ENCODE measurements at places on chromosomes 4 and X.

DNA sequence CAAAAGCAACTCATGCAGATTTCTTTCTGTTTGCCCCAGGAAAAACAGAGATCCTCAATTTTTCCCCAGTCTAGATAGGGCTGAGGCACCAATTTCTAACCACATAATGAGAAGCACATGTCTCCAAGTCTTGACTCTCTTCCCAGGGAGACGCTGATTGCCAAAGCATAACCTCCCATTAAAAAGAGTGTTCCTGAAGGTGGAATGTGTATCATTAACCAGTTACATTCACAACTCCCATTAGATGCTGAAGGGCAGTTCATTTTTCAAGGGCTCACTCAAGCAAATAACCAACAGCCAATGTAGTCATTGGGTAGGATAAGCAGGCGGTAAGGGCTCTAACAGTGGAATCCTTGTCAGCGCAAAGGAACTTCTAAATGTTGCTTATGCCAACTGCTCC, 27.5 kb downstream of the TMEM47 start:
- peak; percentile 64 for DNase-seq

GRCh38 chr4:88866862-88867550, 169.4 kb upstream of the NAP1L5 start:
- peak; percentile 28 for DNase-seq

DNA sequence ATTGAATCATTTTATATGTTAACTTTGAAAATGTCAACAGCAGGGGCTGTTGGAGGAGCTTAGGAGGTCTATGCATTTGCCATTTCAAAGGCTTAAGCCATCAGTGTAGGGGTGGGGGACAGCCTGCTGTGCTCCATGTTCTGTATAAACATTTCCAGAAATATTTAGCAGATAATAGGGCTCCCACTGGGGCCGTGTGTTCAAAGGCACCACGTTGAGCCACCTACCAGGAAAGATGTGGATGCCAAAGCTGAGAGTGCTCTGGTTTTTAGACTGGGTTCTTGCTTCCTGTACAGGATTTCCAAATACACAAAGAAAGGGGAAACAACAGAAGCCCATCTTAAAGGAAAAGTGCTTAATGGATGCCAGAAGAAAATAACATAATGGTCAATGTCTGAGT, 219.5 kb downstream of the CENPC start:
- DNase-seq: no peak

DNA sequence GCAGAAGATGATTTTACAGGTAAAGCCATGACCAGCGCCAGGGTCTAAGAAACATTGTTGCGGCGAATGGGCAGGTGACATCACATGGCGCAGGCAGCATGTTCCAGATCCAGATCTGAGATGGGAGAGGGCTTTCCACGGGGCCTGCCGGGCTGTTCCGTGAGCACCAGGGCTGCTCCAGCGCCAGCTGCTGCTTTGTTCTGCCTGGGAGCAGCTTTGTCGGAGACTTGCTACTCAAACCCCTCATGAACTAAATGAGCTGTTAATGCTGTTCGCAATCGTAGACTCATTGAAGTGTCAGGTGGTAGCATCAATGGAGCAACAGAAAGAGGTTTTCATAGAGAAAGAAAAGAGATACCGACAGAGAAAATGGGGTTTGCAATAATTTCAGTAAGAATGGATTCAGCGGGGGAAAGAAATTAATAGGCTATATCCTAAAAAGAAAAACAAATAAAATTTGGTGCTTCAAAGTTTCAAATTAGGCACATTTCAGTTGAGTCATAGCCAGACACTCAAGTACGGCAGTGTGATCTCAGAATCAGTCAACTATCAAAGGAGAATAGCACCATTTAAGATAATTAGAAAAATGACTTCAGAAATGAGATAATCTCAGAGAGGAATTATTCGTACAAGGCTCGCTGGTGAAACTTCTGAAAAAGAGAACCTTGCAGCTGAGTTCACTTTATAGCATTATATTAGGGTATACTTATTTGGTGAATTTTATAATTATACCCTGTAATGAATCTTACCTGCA, 23.9 kb downstream of the SORBS2 start:
- DNase-seq: no peak

GRCh38 chr4:41420541-41420940, 117.4 kb upstream of the LIMCH1 start:
- DNase-seq: no peak

DNA sequence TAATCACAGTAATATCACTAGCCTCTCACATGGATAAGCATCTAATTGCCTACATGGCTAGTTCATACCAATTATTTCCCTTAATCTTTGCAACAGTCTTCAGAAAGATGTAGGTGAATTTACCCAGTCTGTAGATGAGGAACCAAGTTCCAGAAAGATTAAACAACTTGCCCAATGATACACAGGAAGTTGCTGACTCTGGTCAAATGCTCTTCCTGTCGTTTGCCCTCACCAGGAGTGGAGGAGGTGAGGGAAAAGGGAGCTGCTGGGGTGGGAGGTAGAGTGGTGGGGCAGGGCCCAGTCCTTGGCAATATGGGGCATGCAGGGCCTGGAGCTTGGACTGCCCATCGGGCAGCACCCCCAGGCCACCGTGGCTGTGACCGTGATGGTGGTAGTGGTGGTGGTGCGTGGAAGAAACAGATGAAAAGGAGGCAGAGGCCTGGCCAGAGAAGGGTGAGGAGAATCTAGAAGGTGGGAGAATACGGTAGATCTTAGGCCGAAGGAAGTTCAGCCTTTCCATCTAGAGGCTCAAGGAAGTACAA, 2.3 kb upstream of the KDM5C start:
- DNase-seq: no peak

GRCh38 chr4:105546086-105546485, 6.3 kb upstream of the ARHGEF38 start:
- DNase-seq: no peak

DNA sequence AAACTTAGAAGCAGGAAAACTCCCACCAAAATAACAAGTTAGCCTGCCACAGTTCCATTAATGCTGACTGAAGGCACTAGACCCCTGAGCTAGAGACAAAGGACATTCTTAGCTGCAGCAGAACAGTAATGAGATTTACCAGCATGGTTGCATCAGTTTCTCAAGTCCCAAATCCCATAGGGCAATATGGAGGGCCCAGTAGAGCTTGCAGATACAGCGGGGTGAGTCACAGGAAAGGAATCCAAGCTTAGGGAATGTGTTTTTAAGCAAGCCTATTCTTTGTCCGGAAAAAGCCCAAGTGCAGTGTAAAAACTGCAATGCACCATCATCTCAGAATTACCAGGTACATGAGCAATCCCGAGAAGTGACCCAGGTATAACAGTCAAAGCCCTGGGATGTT, 51.3 kb upstream of the EXOC1L start:
- DNase-seq: peak; percentile 83

GRCh38 chr4:1984406-1985191, 24.2 kb downstream of the NELFA start:
- no peak for DNase-seq

- DNase-seq: no peak
These were observed 82.6 kb upstream of the GYPA start for GRCh38 chr4:144223149-144223548.

DNA sequence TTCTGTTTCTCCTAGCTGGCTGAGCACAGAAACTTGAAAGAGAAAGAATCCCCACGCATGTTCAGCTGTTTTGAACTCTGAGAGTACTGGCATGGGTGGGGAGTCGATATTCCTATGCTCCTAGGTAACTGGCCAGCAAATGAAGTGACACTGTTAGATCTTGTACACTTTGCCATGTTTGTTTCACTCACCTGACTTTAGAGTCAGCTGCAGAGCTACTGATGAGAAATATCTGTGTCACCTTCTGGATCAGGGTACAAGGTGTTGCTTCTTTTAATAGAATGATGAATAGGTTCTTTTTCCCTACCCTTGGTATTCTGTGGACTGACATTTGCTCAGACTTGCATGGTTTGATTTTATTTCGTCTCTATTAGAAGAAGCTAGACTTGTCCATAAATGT, 28.3 kb downstream of the OCRL start:
- DNase-seq: no peak

Data from astrocyte of the spinal cord (primary cell).